ENCODE measurements at places on chromosomes 1 and 21.

DNA sequence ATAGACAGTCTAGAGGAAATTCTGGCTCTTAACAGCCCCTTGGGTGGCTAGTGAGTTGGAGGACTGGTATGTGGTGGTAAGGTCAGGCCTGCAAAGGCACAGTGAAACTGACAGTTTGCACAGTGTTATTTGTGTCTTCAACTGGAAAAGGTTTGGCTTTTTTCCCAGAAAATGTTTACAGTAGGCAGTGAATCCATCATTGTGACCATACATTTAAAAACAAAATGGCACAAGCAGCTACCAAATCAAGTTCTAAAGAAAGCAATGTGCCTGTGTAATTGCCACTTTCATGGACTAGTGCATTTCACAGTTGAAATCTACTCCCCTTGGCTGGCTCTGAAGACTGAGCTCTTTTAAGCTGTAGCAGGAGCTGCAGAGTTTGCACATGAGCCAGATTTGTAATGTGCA lies 24.8 kb downstream of the ATPAF1 start:
- no peak for DNase-seq

- no peak for DNase-seq
Observed at GRCh38 chr1:212771341-212771740, 20.2 kb downstream of the NSL1 start.

DNA sequence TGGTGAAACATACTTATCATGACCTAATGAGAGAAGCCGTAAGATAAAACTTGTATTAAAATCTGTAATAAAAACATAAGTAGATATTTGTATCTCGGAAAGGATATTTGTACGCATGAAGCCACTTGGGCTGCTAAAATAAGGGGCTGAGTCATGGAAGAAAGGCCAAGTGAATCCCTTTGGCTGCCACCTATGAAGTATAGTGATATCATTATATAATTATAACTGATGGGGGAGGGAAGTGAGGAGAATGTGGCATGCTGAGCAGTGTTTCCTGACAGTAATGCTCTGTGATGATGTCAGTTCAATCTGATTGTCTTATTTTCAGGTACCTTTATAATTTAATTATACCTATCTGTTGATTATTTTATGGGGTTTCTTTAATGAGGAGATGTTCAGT lies 13.6 kb downstream of the RWDD3 start:
- DNase-seq: no peak

GRCh38 chr1:241074507-241074906 lies 282.5 kb downstream of the RGS7 start:
- no peak for DNase-seq

- no peak for DNase-seq
Observed at GRCh38 chr1:34478515-34479076, 276.3 kb upstream of the GJB5 start.

DNA sequence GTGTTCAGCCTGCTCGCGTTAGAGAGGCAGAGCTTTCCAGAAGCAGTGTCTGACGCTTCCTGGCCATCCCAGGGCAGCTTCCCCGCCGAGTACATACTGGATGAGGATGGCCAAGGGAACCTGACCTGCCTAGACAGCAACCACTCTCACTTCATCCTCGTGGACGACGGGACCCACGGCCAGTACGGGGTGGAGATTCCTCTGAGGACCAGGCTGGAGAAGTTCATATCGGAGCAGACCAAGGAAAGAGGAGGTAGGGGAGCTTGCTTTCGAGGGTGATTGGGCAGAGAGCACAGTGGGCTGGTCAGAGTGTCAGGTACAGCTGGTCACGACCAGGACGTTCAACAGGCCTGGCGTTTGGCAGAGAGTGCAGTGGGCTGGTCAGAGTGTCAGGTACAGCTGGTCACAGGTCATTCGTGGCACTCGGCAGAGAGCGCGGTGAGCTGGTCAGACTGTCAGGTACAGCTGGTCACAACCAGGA lies 22.4 kb downstream of the TRPM2 start:
- no peak for DNase-seq

- DNase-seq: no peak
Observed at GRCh38 chr1:6923416-6923815, 138.2 kb downstream of the CAMTA1 start.

DNA sequence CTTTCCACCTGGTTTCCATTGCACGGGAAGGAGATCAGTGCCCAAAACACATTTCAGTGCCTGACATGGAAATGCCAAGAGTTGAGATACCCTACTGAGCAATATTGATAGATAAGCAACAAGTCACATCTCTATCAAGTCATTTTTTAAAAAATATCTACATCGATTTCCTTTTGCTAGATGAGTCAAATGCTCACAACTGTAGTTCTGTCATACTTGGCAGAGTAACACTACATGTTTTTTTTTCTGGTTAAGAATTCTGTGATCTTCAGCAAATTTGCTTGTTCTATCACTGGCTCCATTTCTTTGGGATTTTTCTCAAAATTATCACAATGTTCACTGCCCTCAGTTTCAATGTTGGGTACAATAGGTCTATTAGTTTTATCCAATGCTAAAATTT lies 145.4 kb downstream of the ZC3H11B start:
- DNase-seq: no peak

DNA sequence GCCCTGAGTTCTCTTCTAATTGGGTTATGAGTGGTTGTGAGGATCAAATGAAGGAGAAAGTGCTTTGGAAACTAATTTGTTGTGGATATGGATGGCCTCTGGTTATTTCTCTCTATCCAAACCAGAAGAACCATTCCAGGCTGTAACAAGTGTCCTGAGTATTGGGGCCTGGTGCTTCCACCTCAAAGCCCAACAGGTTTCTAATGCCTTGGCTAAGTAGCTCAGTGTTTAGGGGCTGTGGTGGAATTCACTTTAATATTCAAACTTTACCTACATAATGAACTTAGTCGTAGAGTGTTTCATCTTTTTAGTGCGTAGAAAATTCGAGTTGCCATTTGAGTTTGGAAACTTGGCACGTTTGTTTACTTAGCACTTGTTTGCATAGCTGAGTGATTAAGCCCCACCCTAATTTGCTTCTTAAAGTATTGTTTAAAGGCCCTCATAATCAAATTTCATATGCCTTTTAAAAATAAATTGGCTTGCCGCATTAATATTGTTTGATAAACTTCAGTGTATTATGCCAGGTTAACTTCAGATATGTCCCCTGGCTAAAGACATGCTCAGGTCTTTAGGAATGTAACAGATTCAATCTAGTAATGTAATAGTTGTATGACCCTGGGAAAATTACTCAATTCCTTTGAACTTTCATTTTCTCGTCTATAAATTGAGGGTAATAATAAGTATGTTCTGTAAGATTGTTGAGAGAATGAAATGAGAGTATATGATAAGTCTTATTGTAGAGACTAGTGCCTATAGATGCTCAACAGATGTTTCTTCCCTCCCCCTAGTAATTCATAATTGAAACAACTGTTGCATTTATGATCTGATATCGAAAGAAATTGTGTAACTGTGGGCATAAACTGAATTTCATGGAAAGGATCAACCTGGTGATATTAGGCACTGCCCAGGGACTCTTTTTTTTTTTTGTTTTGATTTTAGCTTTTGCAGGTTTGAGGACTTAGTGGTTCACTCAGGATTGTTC lies 1.6 kb downstream of the AGO4 start:
- no peak for DNase-seq

GRCh38 chr1:84749427-84749826 lies 59.2 kb upstream of the SSX2IP start:
- no peak for DNase-seq

GRCh38 chr1:161702250-161702649 lies 4.8 kb upstream of the FCRLA start:
- DNase-seq: no peak

DNA sequence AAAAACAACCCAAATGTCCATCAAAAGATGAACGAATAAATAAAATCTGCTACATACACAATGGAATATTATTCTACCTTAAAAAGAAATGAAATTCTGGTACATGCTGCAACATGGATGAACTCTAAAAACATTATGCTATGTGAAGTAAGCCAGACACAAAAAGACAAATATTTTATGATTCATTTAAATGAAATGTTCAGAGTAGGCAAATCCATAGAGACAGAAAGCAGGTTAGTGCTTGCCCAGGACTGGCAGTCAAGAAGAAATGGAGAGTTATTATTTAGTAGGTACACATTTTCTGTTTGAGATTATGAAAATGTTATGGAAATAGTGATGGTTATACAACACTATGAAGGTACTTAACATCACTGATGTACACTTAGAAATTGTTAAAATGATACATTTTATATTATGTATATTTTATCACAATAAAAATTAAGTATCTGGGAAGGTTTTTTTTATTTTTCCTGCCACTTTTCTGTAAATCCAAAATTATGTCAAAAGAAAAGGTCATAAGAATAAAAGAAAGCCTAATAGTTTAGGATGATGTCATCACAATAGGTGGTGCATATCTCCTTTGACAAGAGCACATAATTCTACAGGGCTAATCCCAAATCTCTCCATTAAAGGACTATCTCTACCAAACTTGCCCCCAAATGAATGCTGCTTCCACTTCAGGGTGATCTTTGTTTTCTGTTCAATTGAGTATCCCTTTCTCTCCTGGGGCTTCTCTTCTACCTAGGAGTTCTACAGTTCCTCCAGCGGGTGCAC lies 40.2 kb upstream of the FCER1A start:
- no peak for DNase-seq

- no peak for DNase-seq
Observed at GRCh38 chr1:235635938-235636662, 13.5 kb downstream of the GNG4 start.

DNA sequence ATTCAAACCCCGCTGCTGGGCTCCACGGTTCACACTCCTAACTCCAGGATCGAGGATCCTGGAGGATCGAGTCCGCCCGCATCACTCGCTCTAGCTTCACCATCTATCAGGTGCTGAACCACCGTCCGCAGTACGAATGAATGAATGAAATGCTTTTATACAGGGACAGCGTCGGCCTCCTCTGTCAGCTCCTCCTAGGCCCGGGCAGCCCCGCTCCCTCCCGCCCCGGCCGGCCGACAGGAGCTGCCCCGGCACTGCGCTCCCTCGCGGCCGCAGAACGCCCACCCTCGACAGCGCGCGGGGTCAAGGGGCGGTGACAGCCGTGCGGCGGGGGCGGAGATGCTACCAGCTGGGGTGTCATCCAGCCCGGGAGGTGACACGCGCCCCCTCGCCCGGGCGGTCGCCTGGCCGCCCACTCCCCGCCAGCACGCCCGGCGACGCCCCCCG lies 520 bp downstream of the ZBTB17 start:
- peak; percentile 64 for DNase-seq

DNA sequence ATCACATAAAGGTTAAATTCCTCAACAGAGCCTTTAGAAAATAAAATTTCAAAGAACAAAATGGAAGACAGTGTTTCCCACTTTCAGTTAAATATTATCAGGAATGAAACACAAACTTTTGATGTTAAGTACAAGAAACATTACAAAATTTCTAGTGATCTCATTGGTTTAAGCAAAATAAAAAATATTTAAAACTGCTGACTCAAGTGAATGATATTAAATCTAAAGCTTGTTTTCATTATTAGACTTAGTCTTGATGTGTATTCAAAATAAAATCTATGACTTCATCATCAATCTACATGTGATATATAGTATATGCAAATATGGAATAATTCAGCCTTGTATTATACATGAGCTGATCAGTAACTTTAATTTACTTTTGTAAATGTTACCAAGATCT lies 584.9 kb downstream of the PTBP2 start:
- DNase-seq: no peak

DNA sequence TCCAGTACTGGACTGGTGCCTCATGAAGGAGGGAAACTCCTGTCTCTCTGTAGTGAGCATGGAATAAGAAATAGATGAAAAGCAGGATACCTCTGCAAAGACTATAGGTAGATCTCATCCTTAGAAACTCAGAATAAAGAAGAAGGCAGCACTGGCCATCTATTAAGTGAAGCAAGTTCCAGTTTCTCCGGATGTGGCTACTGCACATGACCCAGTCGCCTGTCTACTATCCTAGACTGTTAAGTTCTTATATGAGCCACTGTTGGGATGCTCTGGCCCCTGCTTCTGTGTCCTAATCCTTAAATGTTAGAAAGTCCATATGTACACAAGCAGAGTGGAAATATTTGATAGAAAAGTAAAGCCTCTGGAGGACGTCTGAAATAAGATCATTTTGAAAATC lies 2.2 kb downstream of the FASLG start:
- no peak for DNase-seq

DNA sequence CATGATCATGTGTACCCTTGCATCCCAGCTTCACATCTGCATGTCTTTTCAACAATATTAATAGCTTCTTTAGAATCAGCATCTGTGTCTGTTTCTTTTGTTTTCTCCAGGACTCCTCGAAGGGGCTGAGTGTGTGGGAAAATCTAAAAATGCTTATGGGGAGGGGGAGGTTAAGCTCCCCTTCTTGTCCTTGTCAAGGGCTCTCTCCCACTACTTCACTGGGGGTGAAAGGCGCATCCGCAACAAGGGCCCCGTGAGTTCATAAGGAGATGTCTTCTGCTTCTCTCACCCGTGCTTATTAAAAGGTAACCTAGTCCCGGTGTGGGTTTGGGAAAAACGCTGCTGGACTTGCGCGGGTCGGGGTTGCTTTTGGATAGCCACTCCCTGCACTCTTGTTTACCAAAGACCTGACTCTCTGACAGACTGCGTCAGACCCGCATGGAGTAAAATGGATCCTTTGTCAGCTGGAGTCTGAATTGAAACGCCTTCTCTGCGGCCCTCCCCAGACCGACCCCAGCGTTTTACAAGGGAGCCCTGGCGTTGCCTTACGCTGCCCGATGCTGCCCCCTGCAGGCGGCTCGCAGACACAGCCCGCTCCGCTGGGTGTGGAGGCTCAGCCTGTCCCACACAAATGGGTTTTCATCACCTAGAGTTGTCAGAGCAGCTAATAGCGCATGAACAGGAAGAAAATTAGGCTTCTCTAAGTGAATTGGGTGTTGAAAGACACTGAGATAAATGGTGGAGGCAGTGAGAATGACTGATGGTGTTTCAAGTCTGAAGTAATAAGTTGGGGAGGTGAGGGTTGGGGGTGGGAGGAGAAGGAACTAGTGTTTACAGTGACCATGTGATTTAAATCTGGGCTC lies 53.8 kb downstream of the IER5 start:
- peak; percentile 89 for DNase-seq

- DNase-seq: no peak
Observed at GRCh38 chr1:201656311-201657032, 117.5 kb downstream of the NAV1 start.

- no peak for DNase-seq
Observed at GRCh38 chr1:58577654-58578030, 590 bp upstream of the TACSTD2 start.

DNA sequence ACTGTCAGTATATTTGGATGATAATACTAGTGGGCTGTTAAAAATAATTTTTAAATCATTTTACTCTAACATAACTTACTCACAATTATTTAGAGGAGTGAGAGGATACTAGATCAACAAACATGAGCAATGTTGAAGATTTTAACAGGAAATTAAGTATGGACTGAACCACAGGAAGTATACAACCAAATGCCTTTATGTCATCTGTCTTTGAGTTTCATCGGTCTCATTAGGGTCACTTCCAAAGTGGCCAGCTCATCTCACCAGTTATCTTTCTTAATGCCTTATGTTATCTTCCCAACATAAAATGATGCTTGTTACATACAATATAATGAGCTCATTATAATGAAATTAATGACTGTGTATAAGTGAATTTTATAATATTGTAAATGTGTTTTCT lies 1.5 kb upstream of the RGS1 start:
- DNase-seq: no peak

GRCh38 chr1:30407865-30408580 lies 315.4 kb downstream of the MATN1 start:
- no peak for DNase-seq

GRCh38 chr1:31923901-31924535 lies 14.2 kb downstream of the PTP4A2 start:
- no peak for DNase-seq

- DNase-seq: no peak
Observed at GRCh38 chr1:90850181-90850897, 133.2 kb upstream of the BARHL2 start.

Measured in stimulated activated CD8-positive, alpha-beta memory T cell treated with anti-CD3 and anti-CD28 coated beads, Interleukin-15, amount 100 ng/mL, for 24 hours (primary cell).